ENCODE measurements at places on chromosomes 1 and 21. TPM values are rescaled to one million over a fixed set of nuclear protein-coding genes. Genes with fewer than 3 reads are reported as not detected.

ALX3 gene
- total RNA-seq, result 0.21 TPM

DNA sequence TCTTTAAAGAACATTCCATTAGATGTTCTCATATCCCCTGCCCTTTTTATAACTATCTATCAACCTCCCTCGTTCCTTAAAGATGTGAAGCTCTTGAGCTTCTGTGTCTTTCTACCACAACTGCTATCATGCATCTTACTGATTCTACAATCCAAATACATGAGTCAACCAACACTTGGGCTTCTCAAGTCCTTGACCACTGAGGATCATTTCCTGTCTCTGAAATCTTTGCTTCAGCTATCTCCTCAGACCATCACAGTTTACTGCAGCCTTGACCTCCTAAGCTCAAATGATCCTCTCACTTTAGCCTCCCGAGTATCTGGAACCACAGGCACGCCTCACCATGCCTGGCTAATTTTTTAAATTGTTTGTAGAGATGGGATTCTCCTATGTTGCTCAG, 75.2 kb downstream of the FMO4 start:
- H3K36me3 ChIP-seq, result no peaks in the 10 kb centered on the region
- no peak for DNase-seq
- no peaks in the 10 kb centered on the region for H3K27me3 ChIP-seq
- no peak overlapping the region for H3K4me3 ChIP-seq
- H3K27ac ChIP-seq, result no peak overlapping the region
- H3K4me1 ChIP-seq, result no peaks in the 10 kb centered on the region

DNA sequence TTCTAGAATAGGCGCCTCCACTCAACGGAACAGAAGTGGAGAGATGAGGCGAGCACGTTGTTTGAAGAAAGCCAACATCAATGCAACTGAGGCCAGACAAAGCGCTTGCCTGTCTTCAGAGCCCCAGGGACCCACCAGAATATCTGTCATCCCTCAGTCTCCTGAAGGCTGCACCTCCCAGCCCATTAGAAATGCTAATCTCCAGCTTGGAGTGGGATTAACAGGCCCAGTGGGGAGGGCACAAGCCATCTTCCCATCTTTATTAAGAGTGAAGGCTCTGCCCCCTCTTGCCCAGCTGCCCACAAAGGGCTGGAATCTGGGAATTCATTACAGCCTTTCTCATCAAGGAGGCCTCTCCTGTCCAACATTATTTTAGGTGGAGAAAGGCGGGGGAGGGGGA, 16.8 kb upstream of the CNTN2 start:
- no peaks in the 10 kb centered on the region for H3K4me1 ChIP-seq
- no peak for DNase-seq
- no peak overlapping the region for H3K4me3 ChIP-seq
- no peak overlapping the region for H3K27ac ChIP-seq

- no peaks in the 10 kb centered on the region for H3K36me3 ChIP-seq
- H3K4me3 ChIP-seq, result no peak overlapping the region
- H3K4me1 ChIP-seq, result no peaks in the 10 kb centered on the region
- no peaks in the 10 kb centered on the region for H3K27me3 ChIP-seq
- no peak for DNase-seq
Measured at GRCh38 chr1:195584870-195585624, 1023.2 kb downstream of the KCNT2 start.

- no peak overlapping the region for H3K27ac ChIP-seq
- no peak for DNase-seq
- H3K27me3 ChIP-seq, result no peaks in the 10 kb centered on the region
- H3K36me3 ChIP-seq, result no peaks in the 10 kb centered on the region
Measured at GRCh38 chr1:160904783-160905616, 20.0 kb upstream of the ITLN1 start.
